ENCODE measurements at places on chromosomes 12 and 14.

DNA sequence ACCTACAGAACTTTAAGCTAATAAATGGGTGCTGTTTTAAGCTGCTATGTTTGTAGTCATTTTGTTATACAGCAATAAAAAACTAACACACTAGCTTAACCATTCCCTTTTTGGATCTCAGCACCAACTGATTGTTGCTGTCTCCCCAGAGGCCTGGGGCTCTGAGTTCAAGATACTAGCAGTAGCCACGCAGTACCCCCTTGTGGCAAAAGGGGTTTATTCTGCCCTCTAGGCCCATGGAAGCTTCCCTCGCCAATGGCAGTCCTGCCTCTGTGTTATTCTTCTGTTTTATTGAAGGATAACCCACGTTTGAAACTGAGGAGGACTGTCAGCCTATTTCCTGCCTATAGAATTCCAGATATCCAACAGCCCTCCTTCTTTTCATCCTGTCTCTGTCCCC lies 455.3 kb upstream of the ATP2B1 start:
- DNase-seq: no peak

DNA sequence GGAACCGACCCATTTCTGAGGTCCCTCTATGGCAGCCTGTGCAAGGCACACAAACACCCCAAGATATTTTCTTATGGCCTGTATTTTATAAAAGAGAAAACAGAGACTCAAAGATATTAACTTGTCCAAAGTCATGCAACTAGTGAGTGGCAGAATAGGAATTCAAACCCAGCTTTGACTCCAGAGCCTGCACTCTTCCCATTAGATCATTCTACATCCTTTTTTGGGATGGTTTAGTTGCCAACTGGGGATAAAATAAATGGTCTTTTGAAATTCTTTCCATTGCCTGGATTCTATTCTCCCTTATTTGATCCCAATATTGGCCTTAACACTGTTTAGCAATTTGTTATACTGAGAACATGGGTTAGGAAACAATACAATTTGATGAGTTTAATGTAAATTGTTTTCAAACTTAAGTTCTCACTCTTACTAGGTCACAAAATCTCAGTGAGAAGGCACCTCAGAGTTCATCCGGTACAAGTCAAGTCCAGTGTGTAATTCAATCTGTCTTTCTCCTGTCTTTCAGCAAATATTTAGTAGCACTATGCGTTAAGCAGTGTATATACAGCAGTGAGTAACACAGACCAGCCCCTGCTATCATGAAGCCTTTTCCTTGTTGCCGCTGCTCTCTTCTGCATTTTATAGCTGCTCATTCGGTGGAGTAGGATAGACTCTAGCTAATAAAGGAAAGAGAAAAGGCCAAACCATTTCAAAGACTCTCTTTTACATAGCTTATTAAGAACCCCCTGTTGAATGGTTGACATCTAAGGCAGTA lies 162.1 kb upstream of the IFNG-AS1 start:
- no peak for DNase-seq

DNA sequence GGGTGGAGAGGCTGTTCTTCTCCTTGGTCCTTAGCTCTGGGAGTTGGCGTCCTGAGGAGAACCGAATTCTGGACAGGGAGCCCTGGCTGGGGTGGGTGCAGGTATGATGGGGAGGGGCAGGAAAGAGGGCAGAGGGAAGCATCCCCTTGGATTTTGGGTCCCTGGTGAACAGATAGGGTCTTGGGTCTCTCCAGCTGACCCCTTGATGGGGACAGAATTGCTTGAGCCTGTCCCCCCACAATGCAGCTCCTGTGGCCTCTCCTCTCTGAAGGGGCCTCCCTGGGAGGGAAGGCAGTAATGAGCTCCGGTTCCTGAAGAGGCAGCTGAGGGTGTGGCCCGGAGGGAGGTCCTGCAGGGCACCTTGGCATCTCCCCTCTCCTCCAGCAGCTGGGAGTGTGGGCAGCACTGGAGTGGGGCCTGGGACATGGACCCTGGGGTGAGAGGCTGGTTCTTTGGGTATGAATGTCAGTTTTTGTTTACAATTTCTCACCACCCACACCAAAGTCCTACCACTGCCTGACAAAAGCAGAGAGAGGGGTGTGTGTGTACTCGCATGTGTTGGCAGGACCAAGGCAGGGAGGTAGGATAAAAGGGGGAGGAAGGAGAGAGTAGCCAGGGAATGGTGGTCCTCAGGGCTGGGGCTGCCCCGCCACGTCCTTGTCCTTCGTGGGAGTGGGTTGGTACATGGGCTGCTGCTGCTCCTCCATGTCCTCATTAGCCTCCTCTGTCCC lies 7.7 kb upstream of the CEBPE start:
- no peak for DNase-seq

- no peak for DNase-seq
Observed at GRCh38 chr14:95541932-95542930, 7.4 kb downstream of the GLRX5 start.

- DNase-seq: no peak
Observed at GRCh38 chr14:60657456-60658210, 8.4 kb upstream of the SIX1 start.

- no peak for DNase-seq
Observed at GRCh38 chr12:95003921-95004272, 400 bp upstream of the NDUFA12 start.

- DNase-seq: no peak
Observed at GRCh38 chr12:52042706-52043385, 8.4 kb upstream of the NR4A1 start.

GRCh38 chr12:123457980-123458779 lies at the start of gene SNRNP35:
Gene SNRNP35, plus strand, starts transcription at chr12:123458139. Its CDS starts 7,402 bp downstream, at chr12:123465541.
- peak; percentile 74 for DNase-seq

GRCh38 chr12:97177481-97177880 lies 270.4 kb downstream of the NEDD1 start:
- DNase-seq: no peak

- no peak for DNase-seq
Observed at GRCh38 chr12:40505327-40505726, 186.9 kb upstream of the CNTN1 start.

- no peak for DNase-seq
Observed at GRCh38 chr14:48725051-48725734, 861.0 kb downstream of the RPS29 start.

DNA sequence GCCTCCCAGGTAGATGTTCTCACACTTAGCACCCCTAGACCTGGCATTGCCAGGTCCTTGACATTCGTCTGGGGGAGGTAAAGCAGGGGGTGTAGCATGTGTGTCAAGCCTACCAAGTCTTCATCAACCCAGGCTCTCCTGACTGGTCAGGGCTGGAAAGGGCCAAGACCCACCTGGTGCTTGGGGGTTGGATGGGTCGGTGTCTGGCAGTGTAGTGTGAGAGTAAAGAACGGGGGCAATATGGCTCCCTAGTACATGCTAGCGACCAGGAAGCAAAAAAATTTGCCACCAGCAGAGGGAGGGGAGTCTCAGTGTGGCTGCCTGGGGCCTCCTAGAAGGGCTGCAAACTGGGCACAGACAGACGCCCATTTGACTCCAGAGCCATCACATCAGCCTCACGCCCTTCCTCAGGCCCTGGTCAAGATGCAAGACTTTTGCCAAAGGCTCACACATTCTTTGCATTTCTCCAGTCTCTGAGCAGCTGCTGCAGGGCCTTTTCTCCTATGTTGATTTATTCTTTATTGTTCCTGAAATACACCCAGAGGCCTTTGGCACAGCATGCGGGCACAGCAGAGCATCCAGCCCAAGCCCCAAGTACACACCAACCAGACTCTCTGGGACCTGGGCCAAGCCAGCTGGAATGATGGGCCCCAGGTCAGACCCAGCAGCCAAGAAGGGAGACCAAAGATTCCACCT lies 38.3 kb upstream of the PNMA1 start:
- DNase-seq: no peak

GRCh38 chr14:72577521-72577920 lies 316.4 kb downstream of the DPF3 start:
- no peak for DNase-seq

DNA sequence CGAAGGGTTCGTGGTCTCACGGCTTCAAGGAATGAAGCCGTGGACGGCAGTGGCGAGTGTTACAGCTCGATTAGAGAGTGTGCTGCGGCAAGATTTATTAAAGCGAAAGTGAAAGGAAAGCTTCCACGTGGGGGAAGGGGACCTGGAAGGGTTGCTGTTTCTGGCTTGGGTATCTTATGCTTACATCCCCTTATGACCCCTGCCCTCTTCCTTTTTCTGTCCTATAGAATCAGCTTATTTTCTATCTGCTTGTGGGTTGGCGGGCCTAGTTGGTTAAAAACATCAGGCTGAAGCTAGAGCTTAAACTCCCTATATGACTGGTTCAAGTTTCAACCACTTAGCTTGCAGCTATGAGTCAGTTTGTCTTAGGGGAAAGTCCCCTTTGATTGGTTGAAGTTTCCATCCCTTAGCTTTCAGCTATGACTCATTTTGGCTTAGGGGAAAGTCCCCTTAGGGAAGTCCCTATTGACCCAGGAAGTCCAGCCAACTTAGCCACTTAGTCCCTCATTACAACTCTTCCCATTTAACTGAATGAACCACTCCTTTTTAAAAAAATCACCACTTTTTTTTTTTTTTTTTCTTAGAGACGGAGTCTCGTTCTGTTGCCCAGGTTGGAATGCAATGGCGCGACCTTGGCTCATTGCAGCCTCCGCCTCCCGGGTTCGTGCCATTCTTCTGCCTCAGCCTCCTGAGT lies 1494.7 kb upstream of the TMEM132C start:
- peak; percentile 6 for DNase-seq

- no peak for DNase-seq
Observed at GRCh38 chr12:123886931-123887582, 85.6 kb downstream of the CCDC92 start.

DNA sequence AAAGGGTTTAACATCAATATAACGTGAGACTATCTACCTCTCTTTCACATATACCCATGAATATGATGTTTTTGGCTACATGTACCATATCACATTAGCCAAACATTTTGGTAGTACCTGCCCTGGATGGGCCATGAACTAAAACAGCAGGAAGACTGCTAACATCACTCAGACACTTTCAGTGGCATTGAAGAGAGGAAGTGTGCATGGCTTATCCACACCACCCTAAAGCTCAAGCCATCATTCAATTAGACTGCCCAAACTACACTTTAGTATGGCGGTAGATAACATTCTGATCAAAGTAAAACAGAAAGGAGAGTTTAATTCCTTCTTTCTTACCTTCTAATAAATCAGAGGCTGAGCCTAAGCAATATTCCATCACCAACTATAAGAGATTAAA lies 103.0 kb downstream of the PEBP1 start:
- DNase-seq: no peak

DNA sequence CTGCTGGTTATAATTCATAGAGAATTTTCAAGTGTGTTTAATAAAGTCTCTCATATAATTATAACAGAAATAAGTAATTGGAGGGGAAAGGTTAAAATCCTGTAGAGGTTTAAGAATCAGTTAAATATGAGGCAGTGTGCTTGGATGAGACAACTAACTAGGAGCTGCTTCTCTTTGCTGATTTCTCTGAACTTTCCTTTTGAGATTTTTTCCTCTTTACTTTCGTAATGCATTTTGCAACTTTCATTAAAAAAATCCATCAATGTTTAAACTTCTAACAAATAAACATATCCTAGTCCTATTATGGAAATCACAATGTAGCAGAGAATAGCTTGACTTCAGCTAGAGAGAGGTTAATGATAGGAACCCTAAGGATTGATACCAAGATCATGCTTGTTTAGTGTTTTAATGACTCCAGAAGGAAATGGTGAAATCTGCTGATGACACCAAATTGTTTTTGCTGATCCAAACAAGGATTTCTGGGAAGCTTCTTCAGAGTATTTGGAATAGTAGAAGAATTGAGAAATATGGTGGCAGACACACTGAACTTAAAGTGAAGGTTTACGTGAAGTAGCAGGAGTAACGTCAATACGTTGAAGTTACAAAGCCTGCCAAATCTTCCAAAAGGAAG lies 122.6 kb downstream of the RAD51B start:
- no peak for DNase-seq

DNA sequence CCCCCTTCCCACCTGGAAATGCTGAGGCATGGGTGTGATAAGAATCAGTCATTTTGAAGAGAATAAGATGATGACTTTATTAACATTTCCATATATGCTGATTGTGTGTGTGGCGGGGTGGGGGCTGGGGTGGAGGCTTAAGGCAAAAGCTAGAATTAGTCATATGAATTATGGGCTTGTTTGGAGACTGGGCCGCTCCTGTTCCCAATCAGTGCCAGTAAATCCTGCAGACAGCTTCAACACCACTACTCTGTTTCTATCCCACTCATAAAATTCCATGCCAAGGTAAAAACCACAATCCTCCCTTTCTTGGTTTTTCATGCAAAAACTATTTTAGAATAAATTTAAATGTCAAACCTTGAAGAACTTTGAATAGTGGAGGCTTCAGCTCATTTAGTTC lies 29.9 kb upstream of the SLC38A2 start:
- DNase-seq: no peak

- no peak for DNase-seq
Observed at GRCh38 chr14:44403193-44403592, 103.9 kb downstream of the FSCB start.

DNA sequence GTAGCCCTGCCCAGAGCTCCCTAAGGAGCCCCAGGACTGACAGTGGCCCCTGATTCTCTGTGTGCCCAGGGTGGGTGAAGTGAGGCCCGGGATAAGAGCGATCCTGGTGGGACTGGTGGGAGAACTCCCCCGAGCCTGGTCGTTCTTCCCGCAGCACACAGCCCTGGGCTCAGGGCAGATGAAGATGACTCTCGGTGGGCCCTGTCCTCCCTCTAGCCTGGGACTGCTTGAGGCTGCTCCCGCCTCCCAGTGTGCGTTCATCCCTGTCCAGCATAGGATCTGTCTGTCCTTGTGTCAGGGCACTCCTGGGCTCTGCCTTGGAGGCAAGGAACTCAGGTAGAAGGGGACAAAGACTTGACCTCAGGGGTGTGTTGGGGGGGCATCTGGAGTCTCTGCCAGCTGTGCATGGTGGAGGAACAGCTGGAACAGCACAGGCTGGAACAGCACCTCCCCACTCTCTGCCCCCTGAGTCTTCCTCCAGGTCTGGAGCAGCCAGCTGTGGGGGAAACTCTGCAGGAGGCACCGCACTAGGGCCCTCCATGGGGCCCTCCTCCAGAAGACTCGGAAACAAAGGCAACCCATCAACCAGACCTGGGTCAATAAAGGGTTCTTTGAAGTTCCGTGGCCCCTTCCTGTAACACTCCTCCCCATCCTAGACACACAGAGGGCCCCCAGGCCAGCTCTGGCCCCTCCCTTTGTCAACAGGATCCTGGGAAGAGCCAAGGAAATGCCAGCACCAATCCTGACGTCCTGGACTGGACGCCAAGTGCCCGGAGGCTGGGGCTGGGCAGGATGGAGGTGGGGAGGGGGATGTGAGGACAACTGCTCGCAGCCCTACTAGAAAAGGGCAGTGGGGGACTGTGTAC lies 15.9 kb downstream of the FAIM2 start:
- DNase-seq: peak; percentile 55

Measured in HepG2 (cell line).